ENCODE measurements at places on chromosomes 16 and 17.

DNA sequence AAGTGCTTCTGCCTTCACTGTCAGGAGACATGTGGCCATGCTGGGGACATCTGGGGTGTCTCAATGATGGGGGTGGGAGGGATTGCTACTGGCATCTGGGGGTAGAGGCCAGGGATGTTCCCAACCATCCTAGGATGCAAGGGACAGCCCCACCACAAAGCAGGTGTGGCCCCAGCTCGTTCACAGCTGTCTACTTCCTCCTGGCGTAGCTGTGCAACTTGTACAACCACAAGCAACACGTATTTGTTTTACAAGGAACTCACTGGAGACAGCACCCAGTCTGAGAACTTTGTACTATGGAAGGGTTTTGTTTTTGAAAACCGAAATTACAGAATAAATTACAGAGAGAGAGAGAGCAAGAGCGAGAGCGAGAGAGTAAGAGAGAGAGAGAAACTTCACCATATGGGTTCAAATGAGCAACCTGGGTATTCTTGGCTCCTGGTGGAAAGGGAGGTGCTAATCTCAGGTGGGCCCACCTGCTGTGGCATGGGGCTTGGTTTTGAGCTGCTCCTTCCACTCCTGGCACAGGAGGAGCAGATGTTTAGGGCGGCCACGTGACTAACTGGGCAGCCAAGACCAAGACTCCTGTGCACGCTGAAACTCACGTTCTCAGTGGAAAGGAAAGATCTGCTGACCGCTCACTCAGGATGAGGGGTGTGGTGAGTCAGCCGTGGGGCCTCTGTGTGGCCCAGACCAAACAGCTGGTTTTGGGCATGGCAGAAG, 17.5 kb upstream of the TNFRSF13B start:
- no peak for DNase-seq

DNA sequence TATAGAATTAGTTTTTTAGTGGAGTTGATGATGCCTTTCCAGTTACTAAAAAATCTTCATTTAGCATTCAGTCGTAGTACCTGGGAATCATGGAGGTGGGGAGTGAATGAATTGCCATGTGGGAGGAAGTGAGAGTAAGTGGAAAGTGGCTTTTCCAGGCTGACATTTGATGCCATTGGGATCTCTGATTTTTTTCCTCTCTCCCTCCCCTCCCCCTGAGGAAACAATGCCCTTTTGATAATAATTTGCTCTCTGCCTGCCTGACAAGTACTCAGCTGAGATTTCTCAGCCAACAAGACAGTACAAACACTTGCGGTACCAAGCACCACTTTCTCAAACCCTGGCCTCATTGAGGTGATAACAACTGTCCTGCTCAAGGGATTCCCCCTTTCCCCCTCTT, 2.2 kb downstream of the UBE2Z start:
- no peak for DNase-seq

DNA sequence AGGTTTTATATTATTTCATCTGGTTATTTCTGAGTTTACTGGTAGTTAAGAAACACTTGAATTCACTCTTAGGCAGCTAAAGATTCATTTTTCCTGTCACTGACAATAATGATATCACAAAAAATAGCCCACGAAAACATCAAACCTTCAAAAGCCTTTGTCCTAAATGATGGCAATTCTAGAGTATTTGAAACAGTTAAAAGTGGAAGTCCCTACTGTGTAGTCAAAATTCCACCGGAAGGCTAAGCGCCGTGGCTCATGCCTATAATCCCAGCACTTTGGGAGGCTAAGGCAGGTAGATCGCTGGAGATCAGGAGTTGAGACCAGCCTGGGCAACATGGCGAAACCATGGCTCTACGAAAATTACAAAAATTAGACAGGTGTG, 103.5 kb downstream of the HIC1 start:
- DNase-seq = no peak

GRCh38 chr16:64253096-64253495, 868.8 kb downstream of the CDH11 start:
- DNase-seq = no peak

DNA sequence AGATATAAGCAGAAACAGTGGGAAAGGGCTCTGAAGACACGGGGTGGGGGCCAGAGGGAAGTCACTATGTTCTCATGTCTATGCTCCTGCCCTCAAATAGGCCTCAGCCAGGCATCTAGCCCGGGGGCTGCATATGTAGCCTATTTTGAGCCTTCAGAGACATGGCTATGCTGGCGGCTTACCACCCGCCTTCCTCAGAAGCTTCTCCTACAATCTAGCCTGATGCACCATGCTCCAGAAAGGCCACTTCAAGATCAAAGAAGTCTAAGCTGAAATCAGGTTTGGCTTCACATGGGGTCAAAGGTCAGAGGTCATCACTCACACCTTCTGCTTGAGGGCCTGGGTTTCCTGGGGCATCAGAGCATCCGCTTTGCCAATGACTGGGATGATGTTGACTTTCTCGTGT, 1.6 kb downstream of the SEPTIN1 start:
- no peak for DNase-seq

- DNase-seq = no peak
These were observed 48.1 kb upstream of the KSR1 start for GRCh38 chr17:27407916-27408864.

GRCh38 chr17:73652886-73653480, 8.7 kb upstream of the SDK2 start:
- no peak for DNase-seq

DNA sequence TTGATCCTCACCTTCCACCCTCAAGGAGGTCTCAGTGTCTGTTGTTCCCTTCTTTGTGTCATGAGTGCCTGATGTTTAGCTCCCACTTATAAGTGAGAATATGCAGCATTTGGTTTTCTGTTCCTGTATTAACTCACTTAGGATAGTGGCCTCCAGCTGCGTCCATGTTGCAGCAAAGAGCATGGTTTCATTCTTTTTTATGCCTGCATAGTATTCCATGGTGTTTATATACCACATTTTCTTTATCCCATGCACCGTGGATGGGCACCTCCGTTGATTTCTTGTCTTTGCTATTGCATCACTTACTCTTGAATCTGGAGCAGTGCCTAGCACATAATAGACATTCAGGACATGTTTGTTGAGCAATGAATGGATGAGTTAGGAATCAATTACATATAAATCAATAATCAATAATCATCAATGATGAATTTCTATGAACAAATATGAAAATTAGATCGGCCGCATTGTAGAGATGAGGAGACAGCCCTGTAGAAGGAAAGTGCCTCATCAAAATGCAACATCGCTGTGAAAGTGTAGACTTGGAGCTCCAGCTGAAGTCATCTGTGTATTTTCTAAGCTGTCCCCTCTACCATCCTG, 129.5 kb downstream of the PRKCB start:
- DNase-seq = no peak

- no peak for DNase-seq
These were observed 1603.8 kb downstream of the CDH8 start for GRCh38 chr16:60432472-60432871.

DNA sequence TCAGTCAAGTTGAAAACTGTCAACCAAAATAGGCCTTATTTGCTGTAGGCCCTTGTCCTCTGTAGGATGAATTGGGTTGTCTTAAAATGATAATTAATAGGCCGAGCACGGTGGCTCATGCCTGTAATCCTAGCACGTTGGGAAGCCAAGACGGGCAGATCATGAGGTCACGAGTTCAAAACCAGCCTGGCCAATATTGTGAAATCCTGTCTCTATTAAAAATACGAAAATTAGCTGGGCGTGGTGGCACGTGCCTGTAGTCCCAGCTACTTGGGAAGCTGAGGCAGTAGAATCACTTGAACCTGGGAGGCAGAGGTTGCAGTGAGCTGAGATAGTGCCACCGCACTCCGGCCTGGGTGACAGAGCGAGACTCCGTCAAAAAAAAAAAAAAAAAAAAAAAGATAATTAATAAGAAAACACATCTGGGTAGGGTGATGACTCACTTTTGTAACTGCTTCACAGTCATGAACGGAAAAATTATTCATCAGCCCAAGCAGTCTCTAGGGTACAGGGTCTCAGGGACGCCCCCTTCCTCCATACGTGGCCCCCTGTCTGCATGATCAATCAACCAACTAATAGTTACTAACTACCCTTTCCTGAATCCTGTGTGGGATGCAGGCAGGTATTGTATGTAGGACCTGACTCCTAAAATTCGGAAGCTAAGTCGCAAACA, 137.0 kb upstream of the RCVRN start:
- no peak for DNase-seq

DNA sequence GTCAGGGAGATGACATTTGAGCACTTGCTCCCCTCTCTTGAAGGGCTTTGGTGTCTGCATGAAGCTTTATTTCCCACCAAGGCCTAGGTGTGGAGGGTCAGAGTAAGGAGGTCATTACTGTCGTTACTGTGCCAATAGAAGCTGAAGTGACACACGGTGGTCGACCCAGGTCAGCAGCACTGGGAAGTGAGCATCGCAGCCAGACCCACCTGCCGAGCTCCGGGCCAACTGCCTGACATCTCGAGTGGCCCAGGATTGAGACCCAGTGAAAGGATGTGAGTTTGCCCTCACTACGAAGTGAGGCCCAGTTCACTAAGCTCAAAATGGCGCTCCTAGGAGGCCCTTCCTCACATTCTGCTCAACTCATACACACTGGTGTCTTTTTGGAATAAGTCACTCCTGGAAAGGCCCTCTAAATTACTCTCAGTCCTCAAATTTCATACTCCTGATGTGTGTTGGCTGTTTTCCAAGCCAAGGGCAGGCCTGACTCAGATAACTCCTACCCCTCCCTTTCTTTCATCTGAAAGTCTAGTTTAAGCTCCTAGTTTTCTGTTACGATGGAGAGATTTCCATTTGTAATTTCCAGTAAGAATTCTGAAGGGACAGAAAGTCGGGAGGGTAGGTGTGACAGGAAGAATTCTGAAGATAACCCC, 200.4 kb downstream of the LGALS9B start:
- DNase-seq = no peak

DNA sequence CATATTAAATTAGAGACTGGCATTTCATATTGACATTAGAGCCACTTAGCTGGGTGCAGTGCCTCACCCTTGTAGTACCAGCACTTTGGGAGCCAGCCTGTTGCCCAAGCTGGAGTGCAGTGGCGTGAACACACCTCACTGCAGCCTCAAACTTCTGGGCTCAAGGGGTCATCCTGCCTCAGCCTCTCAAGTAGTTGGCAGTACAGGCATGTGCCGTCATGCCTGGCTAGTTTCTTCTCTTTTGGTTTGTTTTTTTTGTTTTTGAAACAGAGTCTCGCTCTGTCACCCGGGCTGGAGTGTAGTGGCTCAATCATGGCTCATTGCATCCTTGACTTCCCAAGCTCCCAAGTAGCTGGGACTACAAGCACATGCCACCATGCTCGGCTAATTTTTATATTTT, 8.7 kb downstream of the PPM1E start:
- DNase-seq = no peak

DNA sequence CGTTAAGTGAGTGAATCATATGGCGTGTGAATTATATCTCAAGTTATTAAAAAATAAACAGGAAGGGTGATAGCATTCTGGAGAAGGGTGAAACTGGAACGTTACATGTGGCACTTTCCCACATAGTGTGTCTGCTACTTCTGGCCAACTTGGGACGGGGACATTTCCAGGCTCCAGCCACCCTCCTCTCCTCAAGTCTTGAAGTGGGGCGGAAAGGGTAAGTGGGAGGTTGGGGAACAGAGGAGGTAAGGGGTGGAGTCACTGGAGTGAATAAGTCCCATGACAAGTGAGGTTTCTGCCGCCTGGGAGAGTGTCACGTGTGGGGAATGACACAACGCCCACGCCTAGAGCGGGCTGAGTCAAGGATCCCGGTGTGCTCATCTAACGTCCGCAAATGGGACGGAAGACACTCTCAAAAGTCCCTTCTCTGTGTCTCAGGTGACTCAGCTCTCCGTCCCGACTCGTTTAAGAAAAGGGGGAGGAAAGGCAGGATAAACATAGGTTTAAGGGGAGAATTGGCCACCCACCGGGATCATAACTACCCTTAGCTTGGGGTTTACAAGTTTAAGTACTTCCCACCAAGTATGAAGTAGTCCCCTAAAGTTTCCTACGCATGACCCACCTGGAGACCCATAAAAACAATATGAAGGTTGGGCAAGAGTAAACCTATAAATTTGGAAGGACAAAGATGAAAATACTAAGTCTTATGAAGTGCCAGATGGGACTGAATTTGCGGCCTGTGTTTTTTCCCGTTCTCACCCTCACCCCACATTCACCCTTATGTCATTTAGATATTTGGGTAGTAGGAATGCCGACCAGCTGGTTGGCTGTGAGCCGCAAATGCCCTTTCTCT, 1.2 kb upstream of the SPAG9 start:
- peak; percentile 73 for DNase-seq

DNA sequence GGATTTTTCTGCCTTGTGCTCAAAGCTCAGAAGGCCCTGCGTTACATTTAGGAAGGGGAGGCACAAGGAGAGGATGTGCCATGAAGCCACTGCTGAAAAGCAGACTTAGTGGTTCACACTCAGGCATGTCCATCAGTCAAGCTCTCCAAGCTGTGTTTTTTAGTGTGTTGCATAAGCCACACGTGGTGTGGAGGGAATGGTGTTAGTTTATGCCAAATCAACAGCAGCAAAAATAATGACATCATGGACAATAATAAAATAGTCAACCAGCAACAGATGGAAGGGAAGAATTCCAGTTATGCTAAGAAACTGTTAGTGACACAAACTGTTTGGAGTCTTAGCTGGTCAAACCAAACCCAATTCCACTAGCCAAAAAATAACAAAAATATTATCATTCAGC, 438.3 kb downstream of the NPIPA7 start:
- DNase-seq = no peak

- DNase-seq = peak; percentile 38
These were observed 552 bp downstream of the C17orf58 start for GRCh38 chr17:67995570-67996263.

GRCh38 chr17:63837962-63838600, 4.4 kb downstream of the SMARCD2 start:
- no peak for DNase-seq

- no peak for DNase-seq
These were observed 215.2 kb downstream of the NTN1 start for GRCh38 chr17:9236286-9237052.

GRCh38 chr16:14278749-14279148, 207.6 kb downstream of the MRTFB start:
- DNase-seq = no peak

GRCh38 chr17:32912218-32912897, 15.6 kb upstream of the TMEM98 start:
- no peak for DNase-seq

- no peak for DNase-seq
These were observed 6.6 kb upstream of the PITPNA start for GRCh38 chr17:1568950-1569810.

GRCh38 chr16:19290860-19291259, 5.3 kb downstream of the CLEC19A start:
- DNase-seq = no peak

- DNase-seq = peak; percentile 78
These were observed 2.1 kb downstream of the SCARF1 start for GRCh38 chr17:1643293-1643998.

- no peak for DNase-seq
These were observed 244.1 kb downstream of the CEP112 start for GRCh38 chr17:65947831-65948230.

Measured in activated T-cell treated with anti-CD3 and anti-CD28 coated beads, Interleukin-2, amount 50 U/mL, for 1 hour (primary cell).